ENCODE measurements at places on chromosomes 1 and 21.
A peak's percentile ranks its signal among the peaks of the same experiment; 100 is the strongest.

GRCh38 chr1:11311816-11312755, 39.1 kb downstream of the UBIAD1 start:
- no peak for DNase-seq

GRCh38 chr1:15485636-15486035, 9.7 kb downstream of the CELA2B start:
- DNase-seq, result no peak

- no peak for DNase-seq
These were observed 314.8 kb upstream of the C1orf87 start for GRCh38 chr1:60388092-60388987.

DNA sequence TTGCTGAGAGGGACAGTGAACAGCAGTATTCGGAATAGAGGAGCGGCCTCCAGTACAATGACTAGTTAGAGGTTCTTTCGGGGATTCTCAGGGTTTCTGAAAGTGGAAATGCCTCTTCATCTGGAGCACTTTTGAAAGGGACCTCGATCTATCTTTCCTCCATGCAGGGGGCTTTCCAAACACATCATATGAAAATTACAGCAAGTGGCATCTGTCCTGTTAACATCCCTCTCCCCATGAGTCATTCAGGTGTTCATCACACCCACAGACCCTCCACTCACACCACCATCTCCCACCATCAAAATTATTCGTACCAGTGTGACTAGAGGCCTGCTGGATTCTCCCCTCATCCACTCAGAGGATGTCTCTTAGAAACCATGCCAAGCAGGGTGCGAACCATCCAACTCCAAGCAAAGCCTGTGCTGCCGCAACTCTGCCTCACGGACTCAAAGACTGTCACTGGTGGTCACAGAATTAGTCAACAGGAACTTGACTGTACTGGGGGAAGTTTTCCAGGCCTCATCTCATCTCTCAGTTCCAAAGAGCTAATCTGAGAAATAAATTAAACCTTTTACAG, 211.1 kb downstream of the MRPL39 start:
- no peak for DNase-seq

- DNase-seq, result no peak
These were observed 33.5 kb downstream of the RHBG start for GRCh38 chr1:156402331-156403020.

GRCh38 chr1:70504176-70504820, 93.2 kb downstream of the CTH start:
- DNase-seq, result no peak

- DNase-seq, result no peak
These were observed 15.4 kb downstream of the PDXK start for GRCh38 chr21:43734131-43734927.

DNA sequence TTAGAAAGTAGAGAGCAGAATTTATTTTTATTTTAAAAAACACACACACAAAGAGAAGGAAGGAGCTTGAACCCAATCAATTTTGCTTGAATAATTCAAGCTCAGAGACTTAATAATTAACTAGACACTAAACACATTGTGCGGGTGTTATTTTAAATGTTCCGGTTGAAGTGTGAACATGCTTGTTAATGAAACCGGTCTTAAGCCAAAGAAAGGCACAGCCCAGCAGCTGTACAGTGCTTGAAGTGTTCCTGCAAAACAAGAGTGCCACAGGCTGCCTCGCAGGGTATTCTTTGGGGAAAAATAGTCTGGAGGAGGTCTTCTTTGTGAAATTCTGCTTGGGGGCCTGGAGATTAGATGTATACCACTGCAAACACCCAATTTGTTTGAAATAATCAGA, 2.2 kb upstream of the CDC42BPA start:
- DNase-seq, result no peak

DNA sequence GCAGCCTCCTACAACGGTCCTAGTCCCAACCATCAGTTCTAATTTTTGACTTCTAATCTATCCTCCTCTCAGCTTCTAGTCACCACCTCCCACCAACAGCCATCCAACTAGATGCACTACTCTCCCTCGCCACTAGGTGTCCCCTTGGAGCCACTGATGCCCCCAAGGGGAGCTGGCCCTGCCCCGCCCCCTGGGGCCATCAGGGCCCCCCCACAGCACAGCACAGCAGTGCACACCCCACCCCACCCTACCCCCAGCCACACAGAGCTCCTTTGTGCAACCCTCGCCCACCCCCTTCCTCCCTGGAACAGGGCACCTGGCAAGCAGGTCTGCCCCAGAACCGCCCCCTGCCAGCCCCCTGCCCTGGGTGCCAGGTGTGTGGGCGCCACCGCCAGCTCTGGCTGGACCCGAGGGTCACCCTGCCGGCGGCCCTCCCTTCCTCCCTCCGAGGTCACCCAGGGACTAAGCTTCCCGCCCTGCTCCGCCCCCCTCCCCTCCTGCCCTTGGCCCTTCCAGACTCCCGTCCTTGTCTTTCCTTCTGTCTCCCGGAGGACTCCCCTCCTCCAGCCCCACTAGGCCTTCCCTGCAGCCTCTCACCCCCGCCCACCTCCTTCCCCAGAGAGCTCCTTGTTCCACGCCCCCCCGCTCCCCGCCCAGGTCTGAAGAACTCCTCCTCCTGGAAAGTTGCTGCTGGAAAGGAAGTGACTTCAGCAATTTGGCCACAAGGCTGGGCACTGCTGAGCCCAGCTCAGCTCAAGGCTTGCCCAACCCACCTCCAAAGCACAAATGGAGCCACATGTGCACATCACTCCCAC, 47.0 kb downstream of the AHDC1 start:
- peak; percentile 71 for DNase-seq

GRCh38 chr21:43985690-43986251, 26.3 kb upstream of the TRAPPC10 start:
- DNase-seq, result no peak

GRCh38 chr1:12138196-12139168, 28.3 kb upstream of the TNFRSF1B start:
- DNase-seq, result no peak

GRCh38 chr1:23791516-23792047, 637 bp downstream of the LYPLA2 start:
- no peak for DNase-seq

DNA sequence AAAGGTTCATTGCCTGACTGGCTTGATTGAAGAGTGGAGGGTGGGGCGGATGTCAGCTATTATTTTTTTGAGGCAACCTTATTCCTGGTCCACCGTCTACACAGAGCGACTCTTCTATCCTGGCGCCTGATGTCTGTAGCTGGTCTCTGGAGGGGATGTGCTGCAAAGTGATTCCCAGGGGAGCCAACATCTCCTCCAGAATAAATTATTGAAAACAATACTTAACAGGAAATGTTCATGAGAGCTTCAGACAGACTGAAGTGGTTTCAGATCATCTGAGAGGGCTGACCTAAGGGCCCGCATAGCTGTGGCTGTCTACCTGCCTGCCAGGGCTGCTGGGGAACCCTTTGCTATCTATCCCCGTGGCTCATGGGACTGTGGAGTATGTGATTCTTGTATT, 66.7 kb downstream of the TEX35 start:
- no peak for DNase-seq

GRCh38 chr1:8427493-8427892, 109.6 kb downstream of the SLC45A1 start:
- no peak for DNase-seq

DNA sequence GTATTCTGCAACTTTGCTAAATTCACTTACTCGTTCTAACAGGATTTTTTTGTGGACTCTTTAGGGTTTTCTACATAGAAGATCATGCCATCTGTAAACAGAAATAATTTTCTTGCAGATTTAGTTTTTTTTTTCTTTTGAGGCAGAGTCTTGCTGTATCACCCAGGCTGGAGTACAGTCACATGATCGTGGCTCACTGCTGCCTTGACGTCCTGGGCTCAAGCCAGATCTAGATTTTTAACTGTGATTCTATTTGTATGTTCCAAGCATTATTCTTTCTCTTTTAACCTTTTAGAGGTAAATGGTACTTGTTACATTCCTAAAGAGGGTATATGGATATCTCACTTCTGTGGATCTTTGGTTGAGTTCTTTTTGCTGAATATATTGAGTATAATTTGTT, 18.6 kb downstream of the FABP3 start:
- no peak for DNase-seq

- no peak for DNase-seq
These were observed 68.2 kb upstream of the KCNJ6 start for GRCh38 chr21:37984416-37984815.

DNA sequence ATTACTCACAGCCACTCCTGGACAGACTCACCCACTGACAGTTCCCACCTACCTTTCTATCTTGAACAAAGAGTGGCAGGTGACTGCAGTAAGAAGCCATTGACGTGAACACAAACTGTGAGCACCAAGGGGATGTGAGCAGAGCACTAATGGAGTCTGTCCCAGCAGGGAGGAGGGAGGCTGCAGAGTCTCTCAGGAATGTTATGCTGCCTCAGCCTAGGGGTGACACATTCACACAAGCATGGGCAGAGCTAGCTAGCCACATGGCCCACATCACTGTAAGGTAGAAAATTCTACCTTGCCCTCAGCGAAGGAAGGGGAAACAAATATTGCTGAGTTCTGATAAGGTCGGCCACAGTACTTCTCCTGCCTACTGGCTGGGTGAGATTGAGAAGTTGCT, 56.8 kb upstream of the PTGFRN start:
- no peak for DNase-seq

DNA sequence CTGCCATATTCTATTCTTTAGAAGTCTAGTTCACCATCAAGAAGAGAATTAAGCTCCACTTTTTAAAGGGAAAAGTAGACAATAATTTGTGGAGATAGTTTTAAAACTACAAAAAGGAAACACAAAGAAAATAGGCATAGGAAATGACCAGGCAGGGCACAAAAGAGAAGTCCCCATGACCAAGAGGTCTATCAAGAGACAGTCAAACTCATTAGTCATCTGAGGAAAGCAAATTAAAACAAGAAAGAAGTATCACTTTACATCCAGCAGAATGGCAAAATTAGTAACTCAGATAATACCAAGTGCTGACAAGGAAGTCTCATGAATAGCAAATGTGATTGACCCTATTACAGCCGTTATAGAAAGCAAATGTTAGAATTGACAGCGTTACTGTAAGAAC, 243.7 kb upstream of the SNX7 start:
- DNase-seq, result no peak

DNA sequence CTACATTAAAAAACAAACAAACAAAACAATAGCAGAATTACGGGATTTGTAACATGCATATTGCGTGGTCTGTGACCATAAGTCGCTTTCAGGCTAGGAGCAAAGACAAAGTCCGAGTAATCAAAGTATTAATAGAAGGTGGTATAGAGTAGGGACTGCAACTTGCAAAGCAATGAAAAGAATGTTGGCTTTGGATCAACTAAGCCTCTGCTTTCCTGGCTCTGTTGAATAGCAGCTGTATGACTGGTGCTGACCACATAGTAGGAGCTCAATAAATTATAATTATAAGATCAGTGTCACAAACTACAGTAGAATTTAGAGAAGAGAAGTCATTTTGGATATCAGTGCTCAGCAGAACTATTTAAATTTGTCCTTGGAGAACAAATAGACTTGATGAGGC, 586.4 kb downstream of the DPYD start:
- no peak for DNase-seq

GRCh38 chr1:2124446-2125198, 70.0 kb downstream of the FAAP20 start:
- no peak for DNase-seq

GRCh38 chr1:54008876-54009275, 9.1 kb downstream of the LDLRAD1 start:
- no peak for DNase-seq

- no peak for DNase-seq
These were observed 35.0 kb downstream of the ZNF496 start for GRCh38 chr1:247296599-247297180.

GRCh38 chr1:119743308-119743707, 25.4 kb downstream of the HMGCS2 start:
- DNase-seq, result no peak

- no peak for DNase-seq
These were observed 1.2 kb downstream of the FGGY start for GRCh38 chr1:59298026-59298583.

- no peak for DNase-seq
These were observed 22.7 kb upstream of the GNG12 start for GRCh38 chr1:67855961-67856360.

DNA sequence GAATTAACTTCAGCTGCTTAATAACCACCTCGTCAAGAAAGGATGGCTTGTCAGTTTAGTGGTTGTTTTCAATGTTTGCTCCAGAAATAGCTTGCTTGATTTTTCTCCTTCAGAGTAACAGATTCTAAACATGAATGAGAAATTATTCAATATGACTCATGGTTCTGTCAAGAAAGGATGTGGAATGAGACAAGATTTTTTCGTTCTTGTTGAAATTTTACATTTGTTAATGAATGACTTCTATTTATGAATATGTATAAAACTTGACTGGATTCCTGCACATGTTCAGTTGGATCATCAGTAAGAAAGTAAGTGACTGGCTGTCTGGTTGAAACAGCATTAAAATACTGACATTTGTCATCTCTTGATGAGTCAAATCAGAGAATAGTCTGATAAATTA, 38.3 kb downstream of the IFI44 start:
- DNase-seq, result no peak

GRCh38 chr1:25504706-25505595, 38.5 kb upstream of the LDLRAP1 start:
- DNase-seq, result no peak

DNA sequence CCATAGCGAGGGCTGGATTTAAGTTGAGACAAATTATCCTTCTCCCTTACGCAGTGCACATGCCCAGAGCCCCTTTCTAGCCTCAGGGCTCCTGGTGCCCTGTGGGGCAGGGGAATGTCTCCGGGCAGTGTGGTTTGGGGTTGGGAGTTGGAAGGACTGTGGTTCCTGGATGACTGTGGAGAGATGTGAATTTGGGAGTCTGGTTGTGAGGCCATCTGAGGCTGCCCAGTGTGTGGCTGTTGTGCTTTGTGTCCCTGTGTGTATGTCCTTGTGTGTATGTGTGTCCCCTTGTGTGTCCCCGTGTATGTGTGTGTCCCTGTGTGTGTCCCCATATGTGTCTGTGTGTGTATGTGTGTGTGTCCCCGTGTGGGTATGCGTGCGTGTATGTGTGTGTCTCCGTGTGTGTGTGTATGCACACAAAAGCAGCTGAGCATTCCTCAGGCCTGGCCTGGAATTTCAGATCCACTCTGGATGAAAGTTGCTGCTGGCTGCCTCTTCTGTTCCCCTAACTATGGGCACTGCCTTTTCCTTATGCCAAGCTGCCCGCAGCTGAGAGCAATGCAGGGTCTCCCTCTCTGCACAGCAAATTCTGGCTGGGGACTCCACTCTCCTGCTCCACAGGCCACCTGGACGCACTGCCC, 65.4 kb downstream of the UBIAD1 start:
- no peak for DNase-seq

GRCh38 chr1:21324368-21325141, 34.3 kb upstream of the ECE1 start:
- DNase-seq, result peak; percentile 64

GRCh38 chr1:226226601-226227000, 3.1 kb downstream of the MIXL1 start:
- DNase-seq, result no peak

DNA sequence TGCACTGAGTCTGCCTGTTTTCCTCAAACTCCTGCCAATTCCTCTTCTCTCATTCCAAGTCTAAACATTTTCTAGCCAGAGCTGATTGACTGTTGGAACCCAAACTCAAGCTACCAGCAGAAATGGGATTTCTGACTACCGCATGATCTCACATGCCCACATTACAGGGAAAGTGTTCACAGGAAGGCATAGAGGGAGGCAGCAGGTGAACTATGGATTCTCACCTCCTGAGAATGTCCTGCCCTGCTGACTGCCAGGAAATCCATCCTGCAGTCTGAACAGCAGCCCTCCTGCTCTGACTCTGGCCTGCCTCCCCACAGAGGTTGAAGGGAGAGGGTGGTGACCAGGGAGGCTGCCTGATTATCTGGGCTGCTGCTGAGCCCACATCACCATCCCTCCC, 22.5 kb downstream of the IQGAP3 start:
- no peak for DNase-seq

GRCh38 chr1:67677408-67677807, 7.6 kb upstream of the GADD45A start:
- DNase-seq, result no peak
